ENCODE measurements at places on chromosomes 16 and 17.
A peak's percentile ranks its signal among the peaks of the same experiment; 100 is the strongest.

DNA sequence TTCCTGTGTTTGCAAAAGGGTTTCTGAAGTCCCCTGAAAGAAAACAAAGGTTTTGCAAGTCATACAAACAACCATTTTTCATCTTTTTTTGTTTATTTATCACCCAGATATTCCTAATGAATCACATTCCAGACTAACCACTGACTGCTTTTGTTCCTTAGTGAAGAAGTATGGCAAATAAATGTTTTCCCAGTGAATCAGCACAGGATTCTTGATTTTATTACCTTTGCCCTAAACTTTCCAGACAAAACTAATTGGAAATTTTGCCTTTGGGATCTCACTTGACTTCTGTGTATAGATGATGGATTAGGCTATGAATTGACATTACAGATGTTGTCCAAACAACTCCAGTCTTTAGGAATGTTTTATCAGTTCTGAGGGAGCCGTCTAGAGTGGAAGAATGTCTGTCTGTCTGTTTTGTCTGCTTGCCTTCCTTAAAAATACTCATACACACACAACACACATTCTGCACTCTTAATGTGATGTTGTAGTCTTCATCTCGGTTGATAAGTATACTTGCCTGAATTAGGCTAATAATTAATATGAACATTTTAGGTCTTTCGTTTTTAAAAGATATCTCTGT is 48.9 kb downstream of the VMP1 start:
- no peak for DNase-seq

DNA sequence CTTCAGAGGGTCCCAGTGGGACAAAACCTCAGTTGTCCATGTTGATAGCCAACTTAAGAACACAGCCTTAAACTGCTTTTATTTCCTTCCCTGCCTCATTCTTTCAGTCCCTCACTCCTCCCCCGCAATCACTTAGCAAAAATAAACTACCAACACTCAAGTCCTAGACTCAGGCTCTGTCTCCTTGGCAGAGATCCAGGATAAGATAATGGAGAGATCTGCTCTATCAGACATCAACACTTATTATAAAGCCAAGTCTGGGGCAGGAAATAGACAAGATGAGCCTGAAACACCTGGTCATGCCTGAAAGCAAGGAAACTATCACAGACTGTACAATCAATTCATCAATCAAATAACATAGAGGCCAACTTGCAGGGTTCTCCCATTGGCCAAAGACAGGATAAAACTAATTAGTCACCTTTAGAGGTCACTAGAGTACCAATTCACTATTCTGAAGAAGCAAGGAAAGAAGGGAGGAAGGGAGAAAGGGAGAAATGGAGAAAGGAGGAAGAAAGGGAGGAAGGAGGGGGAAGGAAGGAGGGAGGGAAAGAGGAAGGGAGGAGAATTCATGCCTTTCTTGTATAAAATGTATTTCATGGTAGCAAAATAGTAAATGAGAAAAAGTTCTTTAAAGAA is 15.7 kb downstream of the HYDIN start:
- no peak for DNase-seq

DNA sequence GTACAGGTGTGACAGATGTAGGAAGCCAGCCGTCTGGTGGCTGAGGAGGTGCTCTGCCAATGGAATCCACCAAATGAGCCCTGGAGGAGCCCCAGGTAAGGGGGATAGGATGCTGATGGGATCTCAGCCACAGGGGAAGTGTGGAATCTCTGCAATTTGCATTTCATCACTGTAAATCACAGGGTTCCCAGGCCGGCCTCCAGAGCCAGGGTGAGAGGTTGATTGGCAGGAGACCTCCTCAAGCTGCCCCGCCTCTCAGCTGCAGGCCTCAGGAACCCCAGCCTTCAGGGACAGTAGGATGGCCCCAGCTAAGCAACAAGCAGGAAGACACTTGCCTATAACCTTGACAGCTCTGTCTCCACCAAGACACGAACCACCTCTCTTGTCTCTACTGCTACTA is 39.4 kb downstream of the RTN4RL1 start:
- DNase-seq: no peak

DNA sequence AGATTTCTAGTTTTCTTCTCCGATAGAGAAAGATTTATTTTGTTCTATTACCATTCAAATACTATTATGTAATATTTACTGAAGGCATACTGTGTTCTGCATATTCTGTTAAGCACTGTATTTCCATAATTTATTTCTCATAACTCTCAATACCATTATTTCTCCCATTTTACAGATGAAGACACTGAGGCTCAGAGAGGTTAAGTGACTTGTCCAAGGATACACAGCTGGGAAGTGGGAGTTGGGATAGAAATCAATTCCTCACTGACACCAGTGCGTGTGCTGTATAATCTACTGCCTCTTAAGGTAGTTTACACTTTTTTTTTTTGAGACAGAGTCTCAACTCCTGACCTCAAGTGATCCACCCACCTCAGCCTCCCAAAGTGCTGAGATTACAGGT is 7.4 kb downstream of the NLRC3 start:
- DNase-seq: no peak

- DNase-seq: no peak
Observed at GRCh38 chr16:88569614-88569984, 604 bp upstream of the ZC3H18 start.

- no peak for DNase-seq
Observed at GRCh38 chr17:50013079-50013478, 18.1 kb upstream of the DLX3 start.

GRCh38 chr17:56755310-56755709 is 78.4 kb downstream of the C17orf67 start:
- DNase-seq: no peak

- no peak for DNase-seq
Observed at GRCh38 chr16:22948603-22949368, 134.8 kb downstream of the HS3ST2 start.

DNA sequence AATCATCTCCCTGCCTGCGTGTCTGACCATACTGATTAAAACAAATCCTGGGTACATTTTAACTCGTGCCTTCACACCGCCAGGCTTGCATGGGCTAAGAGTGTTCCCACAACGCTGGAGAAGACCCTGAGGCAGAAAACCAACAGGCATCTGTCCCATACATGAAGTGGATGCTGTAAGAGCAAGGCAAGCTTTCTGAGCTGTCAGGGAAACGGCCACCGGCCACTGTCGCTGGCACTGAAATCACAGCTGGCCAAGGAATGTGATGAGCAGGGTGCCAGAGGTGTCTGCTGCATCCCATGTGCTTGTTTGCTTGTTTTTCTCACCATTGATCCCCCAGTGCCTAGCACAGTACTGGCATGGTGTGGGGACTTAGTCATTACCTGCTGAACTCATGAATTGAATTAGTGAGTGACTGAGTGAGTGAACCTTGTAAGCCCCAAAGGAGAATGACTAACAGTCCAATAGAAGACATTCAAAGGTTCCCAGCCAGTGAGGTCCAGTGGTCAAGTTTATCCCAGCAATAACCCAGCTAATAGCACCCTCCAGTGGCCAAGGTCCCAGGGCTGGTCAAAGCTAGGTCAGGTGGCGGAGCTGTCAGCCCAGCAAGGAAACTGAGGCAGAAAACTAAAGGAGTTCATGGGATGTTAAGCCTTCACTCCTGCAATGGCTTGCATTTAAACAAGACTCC is 92.7 kb upstream of the CDH5 start:
- no peak for DNase-seq

GRCh38 chr16:85384833-85385462 is 228.2 kb upstream of the GSE1 start:
- peak; percentile 79 for DNase-seq

GRCh38 chr17:43010667-43011308 is 4.2 kb downstream of the IFI35 start:
- no peak for DNase-seq

DNA sequence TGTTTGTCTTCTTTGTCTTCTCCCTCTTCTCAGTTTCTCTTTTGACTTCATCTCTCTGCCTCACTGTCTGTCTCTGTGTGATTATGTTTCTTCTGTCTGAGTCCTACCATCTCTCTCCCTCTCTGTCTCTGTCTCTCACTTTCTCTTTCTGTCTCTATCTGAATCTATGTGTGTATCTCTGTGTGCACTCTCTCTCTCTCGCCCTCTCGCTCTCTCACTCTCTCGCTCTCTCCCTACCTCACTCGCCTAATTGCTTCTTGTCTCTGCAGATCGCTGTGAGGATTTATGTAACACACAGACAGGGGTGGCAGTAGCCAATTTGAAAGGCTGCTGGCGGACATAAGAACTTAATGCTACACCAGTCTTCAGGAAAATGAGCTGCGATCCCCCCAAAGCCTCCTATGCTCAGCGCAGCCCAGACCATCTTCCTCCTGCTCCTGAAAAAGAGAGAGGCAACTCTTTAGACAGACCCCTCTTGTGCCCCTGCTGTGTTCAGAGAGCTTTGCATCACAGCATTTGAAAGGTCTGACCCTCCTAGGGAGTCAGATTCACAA is 140.9 kb downstream of the CCT6B start:
- no peak for DNase-seq

- DNase-seq: no peak
Observed at GRCh38 chr16:89197033-89197632, 3.2 kb downstream of the SLC22A31 start.

DNA sequence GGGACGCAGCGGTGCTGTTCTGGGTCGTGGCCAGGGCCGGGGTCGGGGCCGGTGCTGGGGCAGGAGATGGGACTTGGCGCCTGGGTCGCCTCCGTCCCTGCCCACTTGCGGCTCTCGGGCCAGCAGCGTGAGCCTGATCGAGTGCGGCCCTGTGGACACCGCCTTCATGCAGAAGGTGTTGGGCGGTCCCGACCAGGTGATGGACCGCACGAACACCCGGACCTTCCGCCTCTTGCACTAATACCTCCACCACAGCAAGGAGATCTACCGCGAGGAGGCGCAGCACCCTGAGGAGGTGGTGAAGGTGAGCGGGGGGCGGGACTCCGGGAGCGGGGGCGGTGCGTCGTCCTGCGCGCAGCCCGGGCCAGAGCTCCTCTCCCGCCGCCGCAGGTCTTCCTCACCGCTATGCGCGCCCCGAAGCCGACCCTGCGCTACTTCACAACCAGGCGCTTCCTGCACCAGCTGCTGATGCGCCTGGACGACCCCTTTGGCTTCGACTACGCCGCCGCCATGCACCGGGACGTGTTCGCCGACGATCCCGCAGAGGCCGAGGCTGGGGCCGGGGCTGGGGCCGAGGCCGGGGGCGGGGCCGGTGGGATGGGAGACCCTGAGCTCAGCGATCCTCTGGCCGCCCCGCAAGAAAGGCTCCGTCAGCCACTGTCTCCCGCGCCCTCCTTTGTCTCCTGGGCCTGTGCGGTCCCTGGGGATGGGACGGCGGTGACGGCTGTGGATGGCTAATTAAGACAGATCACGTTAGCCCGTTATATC is 4.5 kb upstream of the HSD17B1 start:
- peak; percentile 64 for DNase-seq

GRCh38 chr17:74235911-74236371 is 22.6 kb downstream of the TTYH2 start:
- DNase-seq: no peak

GRCh38 chr17:41530062-41531048 is 2.2 kb upstream of the KRT19 start:
- no peak for DNase-seq

DNA sequence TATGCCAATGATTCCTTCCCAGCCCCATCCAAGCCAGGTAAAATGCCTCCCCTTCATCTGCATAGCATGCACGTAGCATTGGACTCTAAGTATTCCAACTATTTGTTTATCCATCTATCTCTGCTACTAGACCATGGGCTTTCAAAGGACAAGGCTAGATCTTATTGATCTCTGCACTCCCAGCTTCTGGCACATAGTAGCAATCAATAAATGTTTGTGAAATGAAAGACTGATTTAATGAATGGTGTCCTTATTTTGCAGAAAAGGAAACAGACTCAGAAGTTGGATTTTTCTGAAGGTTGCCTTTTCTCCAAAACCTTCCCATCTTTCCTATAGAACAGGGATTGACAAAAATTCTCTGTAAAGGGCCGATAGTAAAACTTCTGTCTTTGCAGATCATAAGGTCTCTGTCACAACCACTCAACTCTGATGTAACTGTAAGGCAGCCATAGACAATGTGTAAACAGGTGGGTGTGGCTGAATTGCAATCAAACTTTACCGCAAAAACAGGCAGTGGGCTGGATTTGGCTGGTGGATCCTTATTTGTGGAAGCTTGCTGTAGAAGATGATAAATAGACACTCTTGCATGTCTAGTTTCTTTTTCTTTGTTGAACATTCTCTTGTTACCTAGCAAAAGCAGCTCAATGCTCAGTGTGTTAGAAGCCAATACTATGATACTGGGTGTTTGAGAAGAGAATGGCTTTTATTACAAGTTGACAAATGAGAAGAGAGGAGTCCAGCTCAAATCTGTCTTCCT is 7.6 kb upstream of the CMTR2 start:
- no peak for DNase-seq

- no peak for DNase-seq
Observed at GRCh38 chr16:23953476-23953875, 117.7 kb downstream of the PRKCB start.

- DNase-seq: no peak
Observed at GRCh38 chr17:79979221-79979741, 56.4 kb downstream of the TBC1D16 start.

GRCh38 chr17:77437017-77437416 is 296.2 kb downstream of the SEC14L1 start:
- no peak for DNase-seq

DNA sequence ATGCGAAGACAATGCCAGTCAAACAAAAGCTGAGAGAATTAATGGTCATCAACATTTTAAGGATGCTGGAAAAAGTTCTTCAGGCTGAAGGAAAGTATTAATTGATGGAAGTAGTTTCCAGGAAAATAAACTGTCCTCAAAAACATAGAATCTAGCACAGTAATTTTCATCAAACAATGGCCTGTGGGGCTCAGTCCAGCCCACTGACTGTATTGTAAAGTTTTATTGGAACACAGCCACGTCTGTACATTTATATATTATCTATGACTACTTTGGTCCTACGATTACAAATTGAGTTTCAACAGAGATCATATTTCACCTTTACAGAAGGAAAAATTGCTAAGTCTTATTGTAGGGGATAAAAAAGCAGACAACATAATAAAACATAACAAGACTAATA is 484.5 kb downstream of the KCNJ2 start:
- no peak for DNase-seq

DNA sequence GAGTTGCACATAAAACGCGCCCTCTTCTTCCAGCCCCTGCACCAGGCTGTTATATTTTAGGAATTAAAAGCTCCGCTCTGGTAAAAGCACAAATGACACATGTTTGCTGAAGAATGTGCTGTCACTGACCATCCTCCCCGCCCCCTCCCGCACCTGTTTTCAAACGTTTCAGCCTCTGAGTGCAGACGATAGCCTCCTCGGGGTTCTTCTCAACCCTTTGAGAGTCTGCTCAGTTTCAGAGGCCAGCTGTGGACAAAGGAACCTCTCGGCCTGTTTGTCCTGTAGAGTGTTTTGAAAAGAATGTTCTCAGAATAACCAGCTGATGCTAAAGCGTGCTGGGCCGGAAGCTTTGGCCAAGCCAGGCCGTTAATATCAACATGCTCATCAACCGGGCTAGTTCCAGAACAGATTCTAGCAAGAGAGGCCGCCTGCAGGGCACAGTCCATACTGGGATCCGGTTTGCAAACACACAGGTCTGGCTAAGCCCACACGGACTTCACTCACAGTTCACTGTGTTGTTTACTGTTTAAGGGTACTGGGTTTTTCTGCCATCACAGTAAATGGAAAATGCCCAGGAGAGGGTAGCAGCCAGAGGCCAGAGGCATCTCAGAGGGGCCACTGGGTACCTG is 6.4 kb upstream of the CACNG4 start:
- no peak for DNase-seq

- DNase-seq: no peak
Observed at GRCh38 chr16:54542805-54543505, 256.4 kb upstream of the IRX3 start.
